ENCODE measurements at places on chromosomes 5 and 9.

DNA sequence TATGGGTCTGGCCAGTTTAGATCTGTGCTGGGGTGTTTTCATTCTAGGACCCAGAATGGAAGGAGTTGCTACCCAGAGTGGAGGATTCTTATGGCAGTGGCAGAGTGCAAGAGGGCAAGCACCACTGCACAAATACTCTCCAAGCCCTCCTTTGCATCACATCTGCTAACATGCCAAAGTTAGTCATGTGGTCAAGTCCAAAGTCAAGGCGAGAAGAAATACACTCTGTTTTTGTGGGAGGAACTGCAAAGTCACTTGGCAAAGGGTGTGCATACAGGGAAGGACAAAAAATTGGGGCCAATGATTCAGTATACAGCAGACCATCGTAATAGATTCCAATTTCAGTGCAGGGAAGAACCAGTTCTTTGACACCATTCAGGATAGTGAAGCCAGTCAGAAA, 43.9 kb upstream of the HMGCS1 start:
- DNase-seq: no peak

- no peak for DNase-seq
Measured at GRCh38 chr5:87094833-87095232, 172.8 kb upstream of the RASA1 start.

DNA sequence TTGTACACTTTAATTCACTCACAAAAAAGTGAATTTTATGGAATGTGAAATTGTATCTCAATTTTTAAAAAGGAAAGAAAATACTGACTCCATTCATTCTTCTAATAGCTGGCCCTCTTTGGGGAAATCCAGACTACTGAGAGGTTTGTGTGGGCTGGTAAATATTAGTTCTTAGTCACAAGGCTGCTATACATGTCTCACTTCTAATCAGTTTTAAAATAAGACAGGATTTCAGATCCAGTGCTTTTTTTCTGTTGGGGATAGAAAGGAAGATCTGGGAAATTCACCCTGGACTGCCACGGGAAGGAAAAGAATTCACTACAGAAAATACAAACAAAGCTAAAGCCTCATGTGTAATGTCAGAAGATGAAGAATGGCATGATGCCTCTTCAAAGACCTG, 32.7 kb upstream of the ADAMTSL1 start:
- DNase-seq: no peak

GRCh38 chr9:126852086-126852688, 8.3 kb upstream of the ZBTB34 start:
- no peak for DNase-seq

- no peak for DNase-seq
Measured at GRCh38 chr9:116733010-116733641, 46.0 kb downstream of the TRIM32 start.

- no peak for DNase-seq
Measured at GRCh38 chr9:111271481-111272080, 58.4 kb downstream of the OR2K2 start.

- DNase-seq: no peak
Measured at GRCh38 chr5:54753034-54753433, 232.4 kb downstream of the ESM1 start.

- no peak for DNase-seq
Measured at GRCh38 chr9:93477397-93477796, 24.0 kb upstream of the FAM120AOS start.

GRCh38 chr5:141003791-141004611, 37.7 kb downstream of the PCDHAC2 start:
- DNase-seq: peak; percentile 52

DNA sequence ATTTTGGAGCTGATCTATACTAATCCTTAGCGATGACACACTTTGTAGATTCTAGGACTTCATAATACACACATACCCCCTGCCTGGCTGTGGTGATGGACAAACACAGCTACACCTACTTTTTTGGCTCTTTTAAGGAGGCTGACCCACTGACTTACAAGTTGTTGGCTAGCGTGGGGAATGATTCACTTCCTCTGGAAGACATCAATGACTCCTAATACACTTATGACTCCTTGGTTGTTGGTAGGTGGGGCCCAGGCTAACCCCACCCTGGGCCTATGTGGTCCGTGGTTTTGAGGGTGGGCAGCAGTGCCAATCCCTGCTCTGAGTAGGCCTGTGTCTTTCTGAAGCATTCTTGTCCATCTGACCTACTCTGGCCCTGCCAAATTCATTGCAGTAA, 144.4 kb downstream of the SLC12A2 start:
- DNase-seq: no peak

- DNase-seq: no peak
Measured at GRCh38 chr5:52827815-52828214, 40.1 kb downstream of the ITGA1 start.

- DNase-seq: no peak
Measured at GRCh38 chr5:34709861-34710673, 53.9 kb downstream of the RAI14 start.

- no peak for DNase-seq
Measured at GRCh38 chr5:95996904-95997723, 35.5 kb upstream of the ELL2 start.

GRCh38 chr9:100213730-100214477, 114.9 kb downstream of the INVS start:
- DNase-seq: no peak

DNA sequence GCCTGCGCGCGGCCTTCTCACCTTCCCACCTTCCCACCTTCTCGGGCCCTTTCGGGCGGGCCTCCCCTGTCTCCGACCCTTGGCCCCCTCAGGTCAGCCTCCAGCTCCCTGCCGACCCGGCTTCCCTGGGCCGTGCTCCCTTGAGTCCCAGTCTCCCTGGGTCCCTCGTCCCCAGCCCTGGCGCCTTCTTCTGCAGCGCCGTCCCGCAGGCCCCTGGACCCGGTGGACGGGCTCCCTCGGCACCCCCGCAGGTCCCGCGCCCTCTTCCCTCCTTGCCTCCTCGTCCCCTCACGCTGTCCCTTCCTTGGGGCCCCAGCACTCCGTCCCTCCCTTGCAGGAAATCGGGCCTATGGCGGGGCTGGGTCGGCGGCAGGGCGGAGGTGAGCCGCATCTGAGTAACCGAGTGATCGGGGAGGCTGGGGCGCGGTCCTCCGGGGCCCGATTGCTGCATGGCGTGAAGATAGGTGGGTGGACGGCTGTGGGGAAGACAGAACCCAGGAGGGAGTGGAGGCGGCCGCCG, 7.6 kb downstream of the ARPC5L start:
- DNase-seq: no peak

- DNase-seq: no peak
Measured at GRCh38 chr5:62465985-62466925, 53.7 kb downstream of the IPO11 start.

DNA sequence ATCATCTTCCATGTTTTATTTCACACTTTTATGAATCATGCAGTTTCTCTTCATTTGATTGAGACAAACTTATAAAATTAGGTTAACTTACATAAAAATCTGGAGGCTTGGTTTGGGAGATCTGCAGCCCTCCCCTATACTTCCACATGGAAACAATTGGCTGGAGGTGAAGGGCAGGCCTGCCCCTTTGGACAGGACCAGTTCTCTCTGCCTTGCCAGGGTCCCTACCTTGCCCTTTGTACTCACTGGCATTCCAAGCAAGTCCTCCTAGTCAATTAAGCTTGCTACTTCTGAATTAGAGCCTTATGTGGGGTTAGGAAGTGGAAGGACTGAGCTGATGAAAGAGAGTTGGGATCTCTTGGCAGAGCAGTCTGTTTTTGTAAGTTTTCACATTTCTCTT, 257.3 kb downstream of the GAS1 start:
- no peak for DNase-seq

- no peak for DNase-seq
Measured at GRCh38 chr9:118529210-118529609, 825.0 kb downstream of the TLR4 start.

GRCh38 chr9:12930906-12931305, 156.1 kb downstream of the LURAP1L start:
- no peak for DNase-seq

GRCh38 chr5:117160391-117160790, 585.8 kb upstream of the SEMA6A start:
- no peak for DNase-seq

DNA sequence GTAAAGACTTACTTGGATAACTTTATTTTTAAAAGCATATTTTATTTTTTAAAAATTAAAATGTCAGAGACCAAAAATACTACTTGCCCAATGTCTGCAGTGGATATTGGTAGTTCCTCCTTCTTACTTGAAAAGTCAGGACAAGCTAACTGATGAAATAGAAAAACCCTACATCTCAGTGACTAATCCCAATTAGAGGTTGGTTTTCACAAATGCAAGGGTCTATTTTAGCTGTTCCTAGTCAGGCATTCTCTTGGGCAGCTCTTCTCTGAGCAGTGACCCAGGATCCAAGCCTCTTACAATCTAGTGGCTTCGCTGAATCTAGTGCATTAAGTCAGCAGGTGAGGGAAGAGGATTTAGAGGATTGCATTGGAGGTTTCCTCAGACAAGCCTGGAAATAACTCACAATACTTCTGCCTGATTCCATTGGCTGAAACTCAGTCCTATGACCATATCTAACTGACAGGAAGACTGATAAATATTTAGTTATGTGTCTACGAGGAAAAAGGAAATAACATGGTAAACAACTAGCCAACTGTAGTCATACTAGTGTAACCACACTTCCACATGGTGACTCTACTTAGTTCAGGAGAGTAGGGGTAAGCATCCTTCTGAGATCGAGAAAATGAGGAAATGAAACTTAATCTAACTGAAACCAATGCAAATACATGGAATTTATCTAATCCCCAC, 34.2 kb upstream of the MIER3 start:
- no peak for DNase-seq

- DNase-seq: no peak
Measured at GRCh38 chr5:96259151-96259772, 173.8 kb downstream of the PCSK1 start.

GRCh38 chr5:51091816-51092215, 291.4 kb upstream of the ISL1 start:
- DNase-seq: no peak

Data from NCI-H524 (cell line).